ENCODE measurements at places on chromosomes 5 and 9.

- no peak for DNase-seq
These were observed 312.4 kb downstream of the ARL15 start for GRCh38 chr5:53997736-53998627.

DNA sequence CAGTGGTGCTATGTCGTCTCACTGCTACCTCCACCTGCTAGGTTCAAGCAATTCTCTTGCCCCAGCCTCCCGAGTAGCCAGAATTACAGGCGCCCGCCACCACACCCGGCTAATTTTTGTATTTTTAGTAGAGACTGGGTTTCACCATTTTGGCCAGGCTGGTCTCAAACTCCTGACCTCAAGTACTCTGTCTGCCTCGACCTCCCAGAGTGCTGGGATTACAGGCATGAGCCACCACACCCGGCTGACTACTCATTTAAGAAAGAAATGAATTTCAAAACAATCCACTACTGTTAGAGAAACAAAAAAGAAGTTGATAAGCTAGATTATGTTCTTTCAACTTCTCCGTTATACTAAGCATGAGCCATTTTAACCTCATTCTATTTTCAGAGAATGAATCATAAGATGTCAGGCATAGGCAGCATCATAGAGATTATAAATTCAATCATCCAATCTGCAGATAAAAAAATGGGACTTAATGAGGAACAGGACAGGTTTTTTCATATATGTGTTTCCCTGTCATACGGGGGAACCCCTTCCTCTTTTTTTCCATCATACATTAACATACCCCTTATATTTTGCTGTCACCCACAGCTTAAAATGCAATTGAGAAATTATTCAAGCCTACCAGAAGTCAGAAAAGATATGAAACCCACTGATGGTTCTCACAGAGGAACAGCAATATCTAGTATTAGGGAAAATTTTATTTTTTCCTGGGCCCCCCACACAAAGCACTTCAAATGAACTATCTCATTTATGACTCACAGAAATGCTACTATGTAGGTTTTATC lies 26.5 kb upstream of the ADRB2 start:
- no peak for DNase-seq

DNA sequence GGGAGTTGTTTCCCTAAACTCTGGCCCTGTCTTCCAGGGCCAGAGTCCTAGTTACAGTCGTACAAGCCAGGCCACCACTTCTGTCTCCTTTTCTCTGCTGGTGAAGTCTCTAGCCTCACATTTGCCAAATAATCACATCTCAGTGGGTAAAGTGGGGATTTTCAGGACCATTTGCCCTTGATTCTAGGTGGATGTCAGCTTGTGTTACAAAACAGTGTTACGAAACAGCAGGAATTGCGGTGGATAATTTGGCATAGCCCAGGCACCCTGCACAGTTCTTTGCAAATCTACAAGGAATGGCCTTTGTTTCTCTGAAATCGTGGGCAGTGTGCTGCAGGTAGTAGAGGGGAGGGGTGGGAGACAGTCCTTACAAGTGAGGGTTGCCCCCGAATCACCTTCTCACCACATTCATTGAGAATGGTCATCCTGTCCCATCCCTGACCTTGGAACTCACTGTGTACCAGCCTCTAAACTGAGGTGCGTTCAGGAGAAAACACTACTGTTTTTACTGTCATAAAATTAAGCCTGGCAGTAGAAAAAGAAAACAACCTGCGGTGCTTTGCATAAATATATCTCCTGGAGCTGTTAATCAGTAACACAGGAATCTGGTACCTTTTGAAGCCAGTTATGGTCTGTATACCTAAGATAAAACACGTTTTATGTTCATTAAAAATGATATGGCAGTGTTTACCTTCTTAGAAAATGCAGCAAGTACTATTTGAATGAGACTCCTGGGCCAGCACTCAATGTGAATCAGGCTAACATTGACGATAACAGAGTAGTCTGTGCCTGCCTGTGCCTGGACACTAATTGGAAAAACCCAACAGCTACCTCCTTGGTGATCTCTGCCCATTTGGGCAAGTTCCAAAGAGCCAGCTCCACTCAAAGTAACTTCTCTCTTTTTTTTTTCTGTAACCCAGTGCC lies 44.3 kb downstream of the CYSTM1 start:
- no peak for DNase-seq

DNA sequence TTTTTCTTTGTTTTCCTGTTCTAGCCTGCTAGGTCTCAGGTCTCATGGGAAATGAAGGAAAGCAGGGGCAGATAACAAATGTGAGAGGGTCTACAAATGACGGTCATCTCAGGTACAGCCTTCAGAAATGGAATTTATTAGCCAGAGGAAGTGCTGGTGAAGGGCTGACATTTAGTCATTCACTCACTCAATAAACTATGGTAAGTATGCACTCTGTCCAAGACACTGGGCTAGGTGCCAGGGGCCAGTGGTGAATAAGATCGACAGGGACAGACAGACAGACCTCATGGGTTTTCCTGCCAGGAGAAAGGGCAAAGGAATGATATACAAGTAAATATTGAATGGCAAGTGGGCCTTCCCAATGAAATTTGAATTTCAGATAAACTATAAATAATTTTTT lies 6.3 kb downstream of the PDE6A start:
- no peak for DNase-seq

- no peak for DNase-seq
These were observed 368.5 kb downstream of the GABRG2 start for GRCh38 chr5:162436055-162436454.

DNA sequence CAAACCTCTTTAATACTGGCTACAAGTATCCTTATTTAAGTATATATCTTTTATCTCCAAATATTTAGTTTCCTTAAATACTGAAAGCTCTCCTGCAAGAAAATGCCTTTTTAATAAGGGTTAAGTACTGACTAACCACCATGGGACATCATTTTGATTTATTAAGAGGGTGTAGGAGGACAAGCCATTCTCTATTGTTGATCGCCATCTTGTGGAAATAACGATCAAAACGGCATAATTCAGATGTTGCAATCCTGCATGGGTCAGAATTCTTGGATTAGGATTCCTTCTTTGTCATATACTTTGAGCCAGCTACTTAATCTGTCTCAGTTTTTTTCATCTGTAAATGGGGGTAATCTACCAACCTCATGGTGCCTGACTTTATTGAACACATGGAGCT lies 28.7 kb upstream of the C5orf46 start:
- DNase-seq, result peak; percentile 39

GRCh38 chr9:128061275-128061960 lies 5.7 kb downstream of the NAIF1 start:
- DNase-seq, result no peak

GRCh38 chr9:99513441-99514112 lies 291.5 kb downstream of the SEC61B start:
- DNase-seq, result no peak

DNA sequence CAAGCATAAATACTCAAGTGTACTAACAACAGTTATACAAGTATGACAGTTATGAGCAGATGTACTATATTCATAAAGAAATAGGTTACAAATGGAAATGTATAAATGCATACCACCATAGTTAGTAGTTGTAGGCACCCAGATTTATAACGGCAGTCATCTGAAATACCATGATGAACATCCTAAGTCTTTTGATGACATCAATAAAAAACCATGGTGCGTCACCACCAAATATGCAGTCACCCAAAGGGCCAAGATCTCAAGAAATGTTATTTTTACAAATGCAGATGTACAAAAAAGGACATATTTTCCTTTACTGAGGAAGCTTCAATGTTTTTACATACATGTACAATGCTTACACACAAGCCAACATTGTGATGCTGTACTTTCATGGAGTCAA lies 70.8 kb upstream of the XPA start:
- no peak for DNase-seq

GRCh38 chr5:109195667-109196066 lies 214.1 kb downstream of the PJA2 start:
- DNase-seq, result no peak

GRCh38 chr5:1235379-1235778 lies 10.2 kb downstream of the SLC6A18 start:
- DNase-seq, result no peak

DNA sequence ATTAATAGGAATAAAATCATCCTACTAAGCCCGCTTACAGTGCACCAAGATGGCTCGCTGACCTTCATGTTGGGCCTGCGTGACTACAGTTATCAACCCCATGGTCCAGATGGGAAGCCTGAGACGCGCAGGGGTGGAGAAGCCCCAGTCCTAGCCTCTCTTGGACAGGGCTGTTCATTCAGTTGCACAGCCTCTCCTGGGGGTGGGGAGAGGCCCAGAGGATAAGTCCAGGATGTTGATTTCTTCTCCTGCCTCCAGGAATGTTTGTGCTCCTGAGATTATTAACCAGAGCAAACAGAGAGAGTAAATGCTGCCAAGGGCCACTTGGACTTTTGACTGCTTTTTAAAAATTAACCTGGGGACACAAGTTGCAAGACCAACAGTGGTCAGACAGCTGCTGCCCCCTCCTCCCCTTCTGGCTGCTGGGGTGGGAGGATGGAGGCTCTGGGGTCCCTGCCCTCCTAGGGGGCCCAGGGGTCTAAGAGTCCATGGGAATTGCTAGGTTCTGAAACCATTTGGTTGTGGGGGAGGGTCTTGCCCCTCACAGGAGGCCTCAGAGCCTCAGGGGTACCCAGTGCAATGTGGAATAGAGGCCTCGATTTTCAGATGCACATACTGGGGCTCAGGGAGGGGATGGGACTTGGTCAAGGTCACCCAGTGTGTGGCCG lies 2.8 kb upstream of the AMBP start:
- DNase-seq, result no peak

- no peak for DNase-seq
These were observed at the start of gene ADAM19 for GRCh38 chr5:157575381-157576020. ADAM19 (minus strand) TSS chr5:157575775; CDS start chr5:157575696, 79 bp downstream.

DNA sequence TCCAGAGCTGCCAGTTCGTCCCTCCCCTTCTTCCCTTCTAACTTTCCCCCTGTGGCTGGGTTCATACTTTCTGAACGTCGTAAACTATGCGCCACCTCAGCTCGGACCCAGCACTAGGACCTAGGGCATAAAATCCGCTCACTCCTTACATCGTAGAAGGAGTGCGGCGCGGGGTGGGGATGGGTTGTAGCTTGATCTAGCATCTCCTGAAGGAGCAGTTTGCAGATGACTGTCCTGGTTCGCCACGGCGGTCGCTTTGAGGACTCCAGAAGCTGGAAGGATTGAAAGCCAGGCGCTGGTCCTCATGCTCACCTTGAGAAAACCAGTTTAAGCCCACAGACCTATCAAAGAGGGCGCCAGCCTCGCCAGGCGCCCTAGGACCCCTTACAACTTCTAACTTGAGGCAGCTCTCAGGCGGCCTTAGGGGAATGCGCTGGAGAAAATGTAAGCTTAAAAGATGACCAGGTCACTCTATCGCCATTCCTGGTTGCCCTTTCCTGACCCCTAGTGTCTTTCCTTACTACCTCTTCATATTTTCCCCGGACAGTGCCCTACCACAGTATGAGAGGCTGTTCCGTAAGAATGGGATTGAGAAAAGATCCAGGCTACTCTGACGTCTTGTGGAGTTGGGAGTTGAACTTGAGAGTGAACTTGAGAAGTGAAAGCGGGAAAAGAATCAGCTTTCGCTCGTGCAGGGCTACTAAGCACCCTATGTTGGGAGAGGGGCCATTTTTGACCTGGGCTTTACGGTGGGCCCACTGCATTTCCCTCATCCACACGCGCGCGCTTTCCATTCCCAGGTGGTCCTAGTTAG lies 2.8 kb downstream of the RORB start:
- DNase-seq, result no peak

- DNase-seq, result no peak
These were observed 519 bp upstream of the RAD50 start for GRCh38 chr5:132556153-132556762.

- DNase-seq, result no peak
These were observed 21.3 kb downstream of the MAML1 start for GRCh38 chr5:179753971-179754370.

DNA sequence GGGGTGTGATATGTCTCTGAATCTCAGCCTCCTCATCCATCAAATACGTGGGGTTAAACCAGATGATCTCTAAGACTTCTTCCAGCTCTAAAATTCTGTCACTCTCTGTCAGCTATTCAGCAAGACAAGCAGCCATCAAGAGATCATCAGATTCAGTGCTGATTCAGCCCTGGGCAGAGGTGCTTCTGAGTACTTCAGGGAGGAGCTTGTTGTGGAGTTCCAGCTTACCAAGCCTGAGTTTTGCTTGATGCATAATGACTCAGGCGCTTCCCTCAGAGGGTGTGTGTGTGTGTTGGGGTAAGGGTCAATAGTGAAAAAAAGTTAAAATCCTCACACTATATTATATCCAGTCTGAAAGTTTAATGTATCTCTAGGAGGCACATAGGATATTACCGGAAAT lies 29.6 kb upstream of the TAF1L start:
- DNase-seq, result no peak

DNA sequence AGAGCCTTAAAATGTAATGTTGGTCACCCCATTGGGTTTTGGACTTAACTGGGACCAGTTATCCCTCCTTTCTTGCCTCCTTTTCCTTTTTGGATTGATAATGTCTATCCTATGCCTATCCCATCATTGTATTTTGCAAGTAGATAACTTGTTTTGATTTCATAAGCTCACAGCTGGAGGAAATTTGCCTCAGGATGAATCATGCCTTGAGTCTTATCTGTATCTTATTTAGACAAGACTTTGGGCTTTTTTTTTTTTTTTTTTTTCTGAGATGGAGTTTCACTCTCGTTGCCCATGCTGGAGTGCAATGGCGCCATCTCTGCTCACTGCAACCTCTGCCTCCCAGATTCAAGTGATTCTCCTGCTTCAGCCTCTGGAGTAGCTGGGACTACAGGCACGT lies 443.3 kb downstream of the DNAH5 start:
- no peak for DNase-seq

- no peak for DNase-seq
These were observed 939.8 kb downstream of the EFNA5 start for GRCh38 chr5:106730912-106731311.

DNA sequence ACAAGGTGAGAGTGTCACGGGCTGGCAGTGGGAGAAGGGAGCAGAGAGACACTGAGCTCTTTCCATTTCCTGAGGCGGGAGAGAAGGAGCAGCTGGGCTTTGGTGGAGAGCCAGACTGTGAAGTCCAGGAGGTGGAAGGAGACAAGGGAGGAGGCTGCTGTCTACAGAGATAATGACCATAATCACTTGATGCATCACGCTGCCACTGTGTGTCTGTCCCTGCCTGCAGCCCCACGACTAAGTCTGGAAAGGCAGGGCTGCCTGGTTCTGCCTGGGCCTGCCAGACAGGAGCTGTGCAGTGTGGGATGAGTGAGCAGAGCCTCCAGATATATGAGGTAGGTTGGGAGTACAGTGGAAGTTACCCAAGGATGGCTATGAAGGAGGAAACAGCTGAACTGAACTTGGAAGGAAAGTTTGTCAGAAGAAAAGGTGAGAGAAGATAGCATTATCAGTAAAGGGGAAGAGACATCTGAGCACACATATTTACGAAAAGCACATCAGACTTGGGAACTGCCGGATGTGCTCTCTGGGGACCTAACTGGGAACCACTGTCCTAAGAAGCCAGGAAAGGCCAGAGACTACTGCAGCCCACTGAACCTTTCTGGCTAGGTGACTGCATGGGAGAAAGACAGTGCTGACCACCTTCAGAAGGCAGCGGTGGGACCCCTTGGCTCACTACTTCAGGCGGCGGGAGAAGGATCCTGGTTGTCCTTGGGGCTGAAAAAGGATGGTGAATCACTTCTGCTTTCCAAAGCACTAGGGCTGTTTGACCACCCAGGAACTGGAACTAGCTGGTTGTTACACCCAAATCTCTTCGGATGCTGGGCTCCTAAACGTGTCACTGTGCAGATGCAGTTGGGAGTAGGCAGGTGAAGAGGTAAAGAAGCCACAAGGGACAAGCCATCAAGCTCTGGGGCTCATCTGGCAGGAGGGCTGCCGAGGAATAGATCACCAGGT lies 12.8 kb upstream of the DDX41 start:
- no peak for DNase-seq

- no peak for DNase-seq
These were observed 42.3 kb downstream of the SH3RF2 start for GRCh38 chr5:145978708-145979107.

- DNase-seq, result no peak
These were observed 85.4 kb downstream of the PJA2 start for GRCh38 chr5:109324351-109324750.

Measured in HCT116 (cell line).